ENCODE measurements at places on chromosomes 13 and 19.

DNA sequence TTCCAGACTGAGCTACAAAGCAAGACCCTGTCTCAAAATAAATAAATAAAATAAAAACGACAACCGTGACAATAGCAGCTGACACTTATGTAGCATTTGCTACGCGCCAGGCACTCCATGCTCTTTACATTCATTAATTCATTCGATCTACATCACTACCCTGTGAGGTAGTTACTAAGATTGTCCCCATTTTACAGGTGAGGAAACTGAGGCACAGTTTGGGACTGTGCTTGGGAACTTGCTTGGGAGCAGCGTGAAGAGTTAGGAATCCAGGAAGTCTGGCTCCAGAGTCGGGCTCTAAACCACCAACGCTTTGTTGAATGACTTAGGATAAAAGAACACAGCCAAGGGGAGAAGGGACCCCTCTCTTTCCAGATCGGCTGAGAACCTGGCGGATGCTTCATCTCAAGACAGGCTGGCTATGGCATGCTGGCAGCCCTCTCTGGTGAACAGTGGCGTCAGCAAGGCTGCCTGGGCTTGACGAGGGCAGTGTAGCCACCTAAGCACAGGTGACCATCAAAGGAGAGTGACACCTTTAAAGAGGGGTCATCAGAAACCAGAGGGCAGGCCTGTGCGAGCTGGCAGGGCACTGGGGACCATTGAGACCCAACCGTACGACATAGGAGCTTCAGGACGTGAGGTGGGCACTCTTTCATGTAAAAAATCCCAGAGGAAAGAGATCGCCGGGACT, 591 bp downstream of the DOHH start:
- DNase-seq = no peak

DNA sequence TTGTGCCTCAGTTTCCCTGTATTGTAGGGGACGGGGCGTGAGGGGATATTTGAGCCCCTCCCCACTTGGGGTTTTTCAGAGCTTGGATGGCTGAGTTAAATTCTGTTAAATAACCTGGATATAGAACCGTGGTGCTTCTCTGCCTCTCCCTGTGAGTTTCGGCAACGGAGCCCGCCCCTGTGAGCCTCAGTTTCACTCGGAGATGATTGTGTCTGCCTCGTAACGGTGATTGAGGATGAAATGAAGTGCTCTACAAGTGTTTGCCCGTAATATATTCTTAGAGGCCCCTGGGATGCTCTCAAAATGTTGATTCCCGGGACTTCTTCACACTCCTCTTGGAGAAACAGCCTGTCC, 509 bp downstream of the KXD1 start:
- DNase-seq = no peak

- no peak for DNase-seq
Measured at GRCh38 chr19:49155820-49156346, 687 bp upstream of the HRC start.

GRCh38 chr19:3176715-3177501, 1.7 kb upstream of the S1PR4 start:
- DNase-seq = no peak

DNA sequence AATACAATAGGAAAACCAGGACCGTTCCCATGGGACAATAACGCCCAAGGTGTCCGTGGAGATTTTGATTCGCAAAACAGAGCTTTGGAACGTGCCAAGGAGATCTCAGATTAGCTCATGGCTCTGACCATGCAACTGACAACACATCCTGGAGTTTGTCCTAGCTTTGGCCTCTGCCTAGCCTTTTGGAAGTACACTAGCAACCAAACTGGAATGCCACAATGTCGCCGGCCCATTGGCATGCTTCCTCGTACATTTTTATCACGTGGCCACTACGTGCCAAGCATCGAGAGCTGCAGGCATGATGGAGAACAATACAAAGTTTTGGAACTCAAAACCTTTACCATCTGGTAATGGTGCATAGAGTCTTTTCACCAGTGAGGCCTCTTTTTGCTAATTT, 256.5 kb downstream of the DCLK1 start:
- no peak for DNase-seq

GRCh38 chr13:41311406-41312175, 524 bp downstream of the NAA16 start:
- no peak for DNase-seq

DNA sequence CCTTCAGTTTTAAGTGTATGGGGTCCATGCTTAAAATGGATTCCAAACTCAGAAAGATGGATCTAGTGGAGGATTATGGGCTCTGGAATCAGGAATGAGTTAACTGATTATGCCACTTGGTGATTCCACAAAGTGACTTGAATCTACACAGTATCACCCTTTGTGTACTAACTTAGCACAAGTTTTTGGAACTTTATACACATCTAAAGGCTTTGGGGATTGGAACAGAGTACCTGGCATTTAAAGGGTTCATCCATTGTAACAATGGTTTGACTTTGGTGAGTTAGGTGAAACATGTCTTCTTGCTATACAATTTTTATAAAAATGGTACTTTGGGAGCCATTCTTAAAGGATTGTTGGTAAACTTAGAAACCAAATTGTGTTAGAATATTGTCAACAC, 1.1 kb downstream of the RPL21 start:
- DNase-seq = no peak

DNA sequence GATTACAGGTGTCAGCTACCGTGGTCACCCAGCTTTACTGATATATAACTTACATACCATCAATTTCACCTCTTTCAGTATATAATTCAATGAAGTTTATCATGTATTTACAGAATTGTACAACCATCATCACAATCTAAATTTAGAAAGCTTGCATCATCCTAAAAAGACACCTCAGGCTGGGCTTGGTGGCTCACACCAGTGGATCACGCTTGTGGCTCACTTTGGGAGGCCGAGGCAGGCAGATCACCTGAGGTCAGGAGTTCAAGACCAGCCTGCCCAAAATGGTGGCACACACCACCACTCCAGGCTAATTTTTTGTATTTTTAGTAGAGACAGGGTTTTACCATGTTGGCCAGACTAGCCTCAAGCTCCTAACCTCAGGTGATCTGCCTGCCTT, 4.3 kb upstream of the HDGFL2 start:
- DNase-seq = no peak

DNA sequence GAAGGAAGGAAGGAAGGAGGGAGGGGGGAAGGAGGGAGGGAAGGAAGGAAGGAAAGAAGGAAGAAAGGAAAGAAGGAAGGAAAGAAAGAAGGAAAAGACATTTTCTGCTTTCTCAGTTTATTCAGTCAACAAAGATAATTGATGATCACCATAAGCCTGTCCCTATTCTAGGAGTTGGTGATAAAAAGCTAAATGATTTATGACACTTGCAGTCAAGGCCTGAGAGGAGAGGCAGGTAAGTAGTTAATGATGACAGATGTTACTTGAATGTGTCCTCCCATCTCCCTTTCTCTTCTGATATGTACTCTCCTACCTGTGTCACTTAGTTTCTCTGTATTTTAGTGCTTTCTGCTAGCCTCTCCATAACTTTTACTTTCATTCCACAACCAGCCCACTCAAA, 141.3 kb downstream of the SLITRK6 start:
- DNase-seq = no peak

GRCh38 chr13:97878431-97879375, 74.8 kb upstream of the IPO5 start:
- no peak for DNase-seq

GRCh38 chr13:32548837-32549236, 10.2 kb upstream of the N4BP2L2 start:
- DNase-seq = no peak

GRCh38 chr13:87087741-87088140, 583.4 kb upstream of the SLITRK5 start:
- no peak for DNase-seq

GRCh38 chr13:101624210-101624922, 171.9 kb downstream of the ITGBL1 start:
- DNase-seq = no peak

DNA sequence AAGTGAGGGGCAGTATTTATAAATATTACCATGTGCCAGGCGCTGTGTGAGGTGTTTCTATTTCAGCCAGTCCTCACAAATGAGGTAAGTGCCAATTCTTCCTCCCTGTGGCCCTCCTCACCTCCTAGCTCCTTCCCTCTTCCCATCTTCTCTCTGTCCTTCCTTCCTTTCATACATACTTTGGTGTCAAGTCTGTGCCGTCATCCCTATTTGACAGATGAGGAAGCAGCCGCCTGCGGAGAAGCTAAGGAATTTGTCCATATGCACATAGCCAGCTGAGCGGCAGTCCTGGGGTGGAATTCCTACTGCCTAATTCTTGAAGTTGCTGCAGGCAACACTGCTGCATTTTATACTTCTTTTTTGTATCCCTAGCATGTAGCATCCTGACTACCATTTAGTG, 150.8 kb downstream of the B3GLCT start:
- no peak for DNase-seq

DNA sequence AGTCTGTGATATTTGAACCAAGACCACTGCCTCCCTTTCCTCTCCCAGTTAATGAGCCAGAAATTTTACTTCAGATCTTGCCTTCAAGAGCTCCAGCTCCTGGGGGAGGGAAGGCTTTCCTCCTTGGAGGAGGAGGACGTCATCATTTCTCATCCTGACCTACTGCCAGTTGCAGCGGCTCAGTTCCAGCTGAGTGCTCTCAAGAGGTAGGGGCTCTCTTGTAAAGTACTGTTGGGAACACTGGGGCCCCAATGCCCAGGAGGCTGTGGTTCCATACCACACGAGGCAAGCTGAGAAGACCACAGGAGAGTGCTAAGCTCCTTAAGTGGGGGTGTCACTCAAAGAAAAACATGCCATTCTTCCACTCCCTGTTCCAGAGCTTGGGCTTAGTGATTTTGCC, 36.2 kb downstream of the METTL21C start:
- DNase-seq = no peak
